Type B pancreatic cell (in vitro differentiated cells): ENCODE measurements at places on chromosomes 7 and 10. TPM values are rescaled to one million over a fixed set of nuclear protein-coding genes. Genes with fewer than 3 reads are reported as not detected.
A peak's percentile ranks its signal among the peaks of the same experiment; 100 is the strongest.

GRCh38 chr7:79702116-79702515, 248.6 kb upstream of the MAGI2 start:
- H3K27me3 ChIP-seq = no peaks in the 10 kb centered on the region
- H3K4me1 ChIP-seq = no peaks in the 10 kb centered on the region
- H3K36me3 ChIP-seq = no peaks in the 10 kb centered on the region
- H3K27ac ChIP-seq = no peak overlapping the region

DNA sequence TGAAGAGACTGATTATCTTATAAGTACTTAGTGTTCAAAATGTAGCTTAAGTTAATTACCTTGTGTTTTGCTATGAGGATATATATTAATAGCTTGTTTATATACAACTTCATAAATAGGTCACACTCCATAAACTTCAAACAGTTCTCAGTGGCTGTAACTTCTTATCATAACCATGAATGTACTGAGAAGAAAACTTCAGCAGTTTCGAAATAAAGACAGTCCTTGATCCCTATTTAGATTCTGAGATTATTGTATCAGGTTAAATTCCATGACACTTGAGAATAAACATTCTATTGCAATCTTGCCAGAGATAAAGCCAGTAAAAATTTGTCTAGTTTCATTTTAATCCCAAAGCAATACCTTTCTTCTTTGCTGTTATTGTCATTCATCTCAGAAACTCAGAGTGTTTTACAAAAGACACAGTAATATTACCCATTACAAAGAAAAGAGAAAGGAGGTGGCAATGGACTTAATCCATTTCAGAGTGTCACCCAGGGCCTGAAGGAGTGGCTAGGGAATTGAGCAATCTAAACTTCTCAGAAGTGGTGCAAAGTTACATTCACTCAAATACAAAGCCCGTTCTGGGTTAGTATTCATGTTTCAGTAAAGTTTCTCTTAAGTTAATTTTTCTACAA, 403.6 kb downstream of the SEMA3D start:
- no peaks in the 10 kb centered on the region for H3K36me3 ChIP-seq
- H3K4me3 ChIP-seq = no peak overlapping the region
- no peak overlapping the region for H3K27ac ChIP-seq
- peaks cover 10% of the 10 kb centered on the region for H3K4me1 ChIP-seq
- H3K27me3 ChIP-seq = no peaks in the 10 kb centered on the region

- H3K27me3 ChIP-seq = peaks cover 13% of the 10 kb centered on the region
- H3K4me3 ChIP-seq = peak overlapping the region; percentile 95
- no peaks in the 10 kb centered on the region for H3K4me1 ChIP-seq
- no peak for DNase-seq
- H3K36me3 ChIP-seq = no peaks in the 10 kb centered on the region
Measured at GRCh38 chr7:16754856-16755317, 1.3 kb downstream of the TSPAN13 start.

DNA sequence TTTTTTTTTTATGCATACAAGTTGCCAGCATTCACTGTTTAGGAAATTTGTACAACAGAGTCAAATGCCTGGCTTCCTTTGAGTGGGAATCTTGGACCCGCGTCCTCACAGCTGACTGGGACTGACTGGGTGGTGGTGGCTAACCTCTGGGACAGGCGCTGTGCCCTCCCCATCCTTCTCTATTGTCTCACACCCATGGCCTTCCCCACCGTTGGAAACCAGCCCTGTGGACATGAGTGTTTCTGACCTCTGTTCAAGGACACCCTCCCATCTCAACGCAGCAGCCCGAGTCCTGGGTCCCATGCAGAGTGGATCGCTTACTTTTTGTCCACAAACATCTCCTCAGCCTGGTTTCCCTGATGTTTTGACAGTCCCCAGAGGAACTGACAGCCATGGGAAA, 125.1 kb upstream of the PPIF start:
- peaks cover 53% of the 10 kb centered on the region for H3K4me1 ChIP-seq
- no peak overlapping the region for H3K4me3 ChIP-seq
- peaks cover 26% of the 10 kb centered on the region for H3K36me3 ChIP-seq
- DNase-seq = no peak

DNA sequence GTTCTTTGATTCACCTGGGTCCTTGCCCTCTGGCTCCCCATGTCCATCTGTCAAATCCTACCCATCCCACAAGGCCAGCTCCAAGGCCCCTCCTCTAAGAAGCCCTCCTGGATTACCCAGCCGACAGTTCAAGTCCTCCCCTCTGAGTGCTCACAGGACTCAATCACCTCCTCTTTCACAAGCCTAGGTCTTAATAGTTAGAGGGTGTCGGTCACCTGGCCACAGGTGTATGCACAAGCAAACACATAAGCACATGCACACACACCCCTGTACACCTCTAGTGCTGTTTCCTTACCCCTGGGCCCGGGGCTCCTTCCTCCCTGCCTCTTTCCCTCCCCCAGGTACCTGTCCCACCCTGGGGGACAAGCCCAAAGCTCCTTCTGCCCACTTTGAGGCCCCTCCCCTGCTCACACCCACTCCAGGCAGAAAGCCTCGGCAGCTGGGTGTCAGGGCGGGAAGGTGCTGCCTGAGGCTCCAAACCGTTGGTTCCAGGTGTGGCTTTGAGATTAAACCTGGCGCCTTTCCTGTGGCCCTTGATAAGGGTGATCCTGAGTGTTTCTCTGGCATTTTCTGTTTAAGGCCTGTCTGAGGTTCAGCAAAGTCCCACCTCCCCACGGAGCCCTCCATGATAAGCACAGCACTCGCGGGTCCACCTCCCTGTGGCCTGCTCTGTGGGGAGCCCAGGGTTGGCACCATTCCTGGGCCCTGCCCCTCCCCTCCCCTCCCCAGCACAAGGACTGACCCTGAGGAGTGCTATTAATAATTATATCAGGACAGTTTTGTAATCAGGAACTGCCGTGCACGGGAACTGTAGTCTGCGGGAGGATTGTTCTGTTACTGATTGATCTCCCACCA, 14.6 kb upstream of the AQP1 start:
- peaks cover 39% of the 10 kb centered on the region for H3K4me1 ChIP-seq
- peak overlapping the region; percentile 18 for H3K27ac ChIP-seq
- DNase-seq = no peak
- peaks cover 6% of the 10 kb centered on the region for H3K27me3 ChIP-seq

DNA sequence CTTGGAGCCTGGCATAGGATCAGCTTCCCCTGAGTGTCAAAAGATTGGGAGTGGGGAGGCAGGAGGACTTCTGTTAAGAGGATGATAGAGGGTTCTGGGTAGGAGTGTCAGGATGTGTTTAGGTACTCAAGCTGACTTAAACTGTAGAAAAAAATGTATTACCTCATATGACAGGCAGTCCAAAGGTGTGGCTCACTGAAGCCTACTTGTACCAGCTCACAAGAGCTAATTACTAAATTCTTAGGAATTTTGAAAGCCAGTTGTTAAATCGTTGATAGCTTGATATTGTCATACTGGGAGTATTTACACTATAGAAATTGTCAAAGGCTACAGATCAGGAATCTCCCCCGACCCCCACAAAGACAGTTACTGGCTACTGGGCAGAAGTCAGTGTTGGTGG, 32.1 kb downstream of the FAS start:
- H3K36me3 ChIP-seq = peaks cover 5% of the 10 kb centered on the region
- H3K4me3 ChIP-seq = no peak overlapping the region
- H3K4me1 ChIP-seq = peaks cover 4% of the 10 kb centered on the region
- DNase-seq = no peak
- peak overlapping the region; percentile 4 for H3K27ac ChIP-seq
- H3K27me3 ChIP-seq = no peaks in the 10 kb centered on the region

- H3K4me3 ChIP-seq = no peak overlapping the region
- H3K36me3 ChIP-seq = peaks cover 5% of the 10 kb centered on the region
- DNase-seq = no peak
Measured at GRCh38 chr7:32802305-32802910, 89.2 kb downstream of the KBTBD2 start.

- H3K27ac ChIP-seq = no peak within 1 kb of the TSS
- H3K4me1 ChIP-seq = no peaks in the 10 kb centered on the region
- no peaks in the 10 kb centered on the region for H3K36me3 ChIP-seq
- no peak for DNase-seq
- H3K27me3 ChIP-seq = peaks cover 11% of the 10 kb centered on the region
Measured at GRCh38 chr7:150514748-150515222, at the start of gene GIMAP7. TSS of gene GIMAP7 (plus strand) at chr7:150514872. CDS start at chr7:150519975, 5,103 bp downstream.

- H3K27ac ChIP-seq = peak overlapping the region; percentile 95
- peaks cover 41% of the 10 kb centered on the region for H3K4me1 ChIP-seq
- no peaks in the 10 kb centered on the region for H3K27me3 ChIP-seq
- peaks cover 20% of the 10 kb centered on the region for H3K36me3 ChIP-seq
- no peak for DNase-seq
Measured at GRCh38 chr7:150369748-150370501, 1.3 kb downstream of the REPIN1 start.

DNA sequence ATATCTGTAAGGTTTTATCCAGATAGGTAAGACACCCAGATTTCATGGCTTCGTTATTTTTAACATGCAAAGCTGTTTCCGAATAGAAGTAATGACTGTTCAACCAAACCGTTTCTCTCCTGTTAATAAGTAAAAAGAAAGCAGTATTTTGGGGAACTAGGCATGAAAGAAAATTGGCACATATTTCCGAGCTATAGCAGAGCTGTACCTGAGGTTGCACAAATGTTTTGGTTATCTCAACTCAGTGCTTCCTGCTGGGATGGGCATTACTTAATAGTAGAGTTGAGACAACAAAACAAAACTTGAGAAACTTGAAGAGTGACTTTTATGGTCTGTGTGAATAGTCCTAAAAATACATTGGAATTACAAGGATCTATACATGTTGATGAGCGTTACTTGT, 564.3 kb upstream of the SORCS1 start:
- no peaks in the 10 kb centered on the region for H3K27me3 ChIP-seq
- no peaks in the 10 kb centered on the region for H3K36me3 ChIP-seq
- no peak overlapping the region for H3K4me3 ChIP-seq
- H3K4me1 ChIP-seq = peaks cover 10% of the 10 kb centered on the region
- no peak overlapping the region for H3K27ac ChIP-seq

Gene AQP1
- total RNA-seq = 1.7 and 6.0 TPM in 2 replicates

Gene PIP
- not detected in 2 replicates for total RNA-seq

Gene HIPK2
- total RNA-seq = 84.7 and 89.1 TPM in 2 replicates

Gene SUN3
- not detected in 2 replicates for total RNA-seq

Gene HOXA4
- total RNA-seq = 28.5 and 37.6 TPM in 2 replicates
